ENCODE measurements at places on chromosomes 5 and 9. TPM values are rescaled to one million over a fixed set of nuclear protein-coding genes. Genes with fewer than 3 reads are reported as not detected.

Gene GALNT10
- total RNA-seq, result 26.4 TPM

DNA sequence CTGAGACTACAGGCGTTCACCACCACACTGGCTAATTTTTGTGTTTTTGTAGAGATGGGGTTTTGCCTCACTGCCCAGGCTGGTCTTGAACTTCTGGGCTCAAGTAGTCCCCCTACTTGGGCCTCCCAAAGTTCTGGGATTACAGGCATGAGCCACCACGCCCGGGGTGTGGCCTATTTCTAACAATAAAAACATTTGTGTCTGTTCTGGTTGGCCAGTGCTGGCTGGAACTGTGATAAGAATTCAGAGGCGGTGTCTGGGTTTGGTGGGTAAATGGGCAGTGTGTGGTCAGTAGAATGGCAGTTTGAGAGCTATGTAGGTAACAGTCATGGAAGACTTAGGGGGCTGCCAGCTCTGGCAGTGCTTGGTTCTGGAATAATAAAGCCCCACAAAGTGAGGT lies 46.9 kb upstream of the SYNPO start:
- DNase-seq, result no peak

DNA sequence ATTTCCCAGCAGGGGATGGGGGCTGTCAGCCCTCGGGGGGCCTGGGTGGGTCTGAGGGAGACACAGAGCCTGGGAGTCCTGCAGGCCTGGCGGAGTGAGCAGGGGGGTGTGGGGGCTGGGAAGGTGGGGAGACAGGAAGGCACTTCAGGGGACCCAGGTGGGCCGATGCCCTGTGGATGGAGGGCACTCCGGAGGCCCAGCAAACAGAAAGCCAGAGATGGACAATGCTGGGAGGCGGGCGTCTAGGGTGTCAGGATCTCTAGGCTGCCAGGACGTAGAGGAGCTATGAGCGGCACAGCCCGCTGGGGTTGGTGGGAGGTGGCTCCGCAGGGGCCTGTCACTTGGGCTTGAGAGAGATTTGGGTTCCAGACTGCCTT lies 87.6 kb upstream of the COL5A1 start:
- no peak for DNase-seq

DNA sequence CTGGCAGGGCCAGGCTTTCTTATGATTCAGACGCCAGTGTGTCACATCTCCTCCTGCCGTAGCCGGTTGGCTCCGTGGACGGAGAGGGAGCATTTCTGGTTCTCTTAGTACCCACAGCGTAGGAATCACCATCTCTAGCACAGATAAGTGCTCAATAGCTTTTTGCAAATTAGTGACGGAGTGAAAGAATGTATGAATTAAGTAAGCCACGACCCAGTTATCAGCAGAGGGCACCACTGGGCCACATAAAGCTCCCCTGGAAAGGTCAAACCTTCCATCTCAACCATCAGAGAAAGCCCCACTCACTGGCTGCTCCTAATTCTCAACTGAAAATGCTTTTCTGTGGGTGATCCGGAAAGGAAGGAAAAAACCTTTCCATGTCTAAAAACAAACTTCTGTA lies 317.0 kb upstream of the ADCY2 start:
- no peak for DNase-seq

Gene PTPRD
- total RNA-seq, result 0.84 TPM

GRCh38 chr5:5676218-5676617 lies 253.7 kb downstream of the ICE1 start:
- no peak for DNase-seq

DNA sequence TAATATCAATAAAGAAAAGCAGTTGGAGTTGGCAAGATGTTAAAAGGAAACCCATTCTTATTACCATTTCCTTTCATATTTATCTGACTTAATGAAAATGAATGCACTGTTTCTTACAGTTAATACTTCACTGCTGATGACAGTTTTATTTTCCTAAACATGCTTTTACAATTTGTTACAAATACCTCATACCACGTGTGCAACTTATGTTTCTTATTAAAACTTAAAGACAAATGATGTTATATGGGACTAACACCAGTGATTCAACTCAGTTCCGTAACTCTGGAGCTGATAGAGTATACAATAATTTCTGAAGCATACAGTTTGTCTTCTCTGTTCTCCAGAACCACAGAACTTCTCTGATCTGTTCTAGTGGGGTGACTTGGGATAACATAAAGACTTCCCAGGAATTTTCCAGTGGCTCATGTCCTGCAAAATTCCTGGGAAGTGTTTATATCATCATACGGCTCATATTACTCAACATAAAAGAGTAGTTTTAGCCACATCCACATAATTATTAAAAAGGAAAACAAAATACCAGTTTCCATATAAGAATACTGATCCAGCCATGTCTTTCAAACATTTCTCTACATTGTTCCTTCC lies 1259.0 kb upstream of the C9orf72 start:
- no peak for DNase-seq

GRCh38 chr5:65892801-65893200 lies 33.6 kb upstream of the ERBIN start:
- DNase-seq, result no peak

DNA sequence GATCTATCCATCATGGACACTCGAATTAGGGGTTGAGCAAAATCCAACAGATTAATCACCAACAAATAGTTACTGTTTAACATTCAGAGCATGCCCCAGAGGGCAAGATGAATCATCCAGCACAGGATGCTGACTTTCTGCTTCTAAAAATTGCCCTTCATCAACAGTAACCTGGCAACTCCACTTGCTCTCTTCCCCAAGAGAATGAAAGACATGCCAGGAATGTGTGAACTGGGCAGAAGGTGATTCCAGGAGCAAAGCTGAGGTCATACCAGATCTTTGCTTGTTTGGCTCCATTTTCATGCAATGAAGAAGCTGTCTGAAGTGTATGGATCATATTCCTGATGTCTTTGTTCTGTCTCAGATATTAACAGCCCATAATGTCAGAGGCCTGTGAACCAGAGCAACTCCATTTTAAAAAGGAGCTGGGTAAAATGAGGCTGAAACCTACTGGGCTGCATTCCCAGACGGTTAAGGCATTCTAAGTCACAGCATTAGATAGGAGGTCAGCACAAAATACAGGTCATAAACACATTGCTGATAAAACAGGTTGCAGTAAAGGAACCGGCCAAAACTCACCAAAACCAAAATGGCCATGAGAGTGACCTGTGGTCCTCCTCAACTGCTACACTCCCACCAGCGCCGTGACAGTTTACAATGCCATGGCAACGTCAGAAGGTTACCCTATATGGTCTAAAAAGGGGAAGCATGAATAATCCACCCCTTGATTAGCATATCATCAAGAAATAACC lies 2.5 kb upstream of the ZNF367 start:
- peak; percentile 97 for DNase-seq

DNA sequence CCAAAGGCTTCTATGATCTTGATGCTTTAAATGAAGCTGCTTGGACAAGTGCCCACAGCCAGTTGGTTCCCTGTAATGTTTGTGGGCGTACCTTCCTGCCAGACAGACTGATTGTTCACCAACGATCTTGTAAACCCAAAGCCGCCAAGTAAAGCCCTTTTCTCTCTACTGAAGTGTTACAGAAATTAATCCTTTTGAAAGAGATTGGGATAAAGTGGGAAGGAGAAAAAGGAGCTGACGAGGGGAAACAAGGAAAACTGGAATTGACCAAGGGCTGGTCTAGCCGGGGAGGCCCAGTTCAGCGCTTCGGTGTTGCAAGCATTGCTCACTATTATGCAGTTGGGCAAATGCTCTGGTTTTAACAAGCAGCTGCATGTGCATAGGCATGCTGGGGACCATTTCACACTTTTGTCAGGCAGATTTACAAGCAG lies 53.2 kb downstream of the ZNF474 start:
- peak; percentile 85 for DNase-seq

DNA sequence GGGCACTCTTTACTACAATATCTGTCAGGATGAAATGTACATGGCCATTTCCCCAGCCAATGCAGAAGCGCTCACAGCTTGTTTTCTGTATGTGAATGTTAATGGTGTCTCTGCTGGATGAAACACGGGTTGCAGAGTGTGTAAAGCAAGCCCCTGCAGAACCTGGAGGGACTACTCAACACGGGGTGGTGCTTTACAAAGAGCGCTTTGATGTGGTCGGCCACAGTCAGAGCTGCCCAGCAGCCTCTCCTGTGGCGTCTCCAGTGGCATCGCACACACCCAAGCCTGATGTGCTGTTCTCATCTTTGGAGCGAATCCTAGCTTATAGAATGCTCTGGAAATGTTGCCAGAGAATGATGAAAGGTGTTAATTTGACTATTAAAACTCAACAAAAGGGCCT lies 162.7 kb upstream of the NFIL3 start:
- DNase-seq, result peak; percentile 40

Gene COX7C
- 408 TPM for total RNA-seq

DNA sequence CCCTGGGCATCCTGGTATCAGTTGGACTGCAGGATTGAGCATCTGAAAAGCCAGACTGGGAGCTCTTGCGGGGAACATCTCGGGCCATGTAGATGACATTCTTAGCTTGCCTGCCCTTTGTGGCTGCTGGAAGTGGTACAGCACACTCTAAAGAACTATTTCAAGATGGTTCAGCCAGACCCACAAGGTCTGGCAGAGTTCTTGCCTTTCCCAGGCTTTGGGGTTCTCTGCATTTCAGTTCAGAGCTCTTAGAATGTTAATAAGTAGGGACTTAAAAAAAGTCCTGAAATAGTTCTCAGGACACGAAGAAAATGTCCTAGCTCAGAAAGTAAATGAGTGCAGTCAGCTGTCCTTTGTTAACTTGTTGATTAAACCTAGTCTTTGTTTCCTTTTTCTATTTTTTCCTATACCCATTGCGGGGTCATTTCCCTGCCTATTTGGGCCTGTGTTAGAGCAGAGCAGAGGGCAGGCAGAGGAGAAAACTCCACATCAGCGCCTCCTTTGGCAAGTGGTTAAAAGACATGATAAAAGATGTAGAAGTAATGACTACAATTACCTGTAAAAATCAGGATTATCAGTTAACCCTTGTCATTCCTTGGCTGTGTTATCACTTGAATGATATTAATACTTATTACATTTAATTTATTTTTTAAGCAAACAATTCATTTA lies 291.5 kb downstream of the ZSWIM6 start:
- DNase-seq, result no peak

Data from RPMI7951 (cell line).